Pulmonary artery endothelial cell (primary cell): ENCODE measurements at places on chromosomes 11 and 22.

DNA sequence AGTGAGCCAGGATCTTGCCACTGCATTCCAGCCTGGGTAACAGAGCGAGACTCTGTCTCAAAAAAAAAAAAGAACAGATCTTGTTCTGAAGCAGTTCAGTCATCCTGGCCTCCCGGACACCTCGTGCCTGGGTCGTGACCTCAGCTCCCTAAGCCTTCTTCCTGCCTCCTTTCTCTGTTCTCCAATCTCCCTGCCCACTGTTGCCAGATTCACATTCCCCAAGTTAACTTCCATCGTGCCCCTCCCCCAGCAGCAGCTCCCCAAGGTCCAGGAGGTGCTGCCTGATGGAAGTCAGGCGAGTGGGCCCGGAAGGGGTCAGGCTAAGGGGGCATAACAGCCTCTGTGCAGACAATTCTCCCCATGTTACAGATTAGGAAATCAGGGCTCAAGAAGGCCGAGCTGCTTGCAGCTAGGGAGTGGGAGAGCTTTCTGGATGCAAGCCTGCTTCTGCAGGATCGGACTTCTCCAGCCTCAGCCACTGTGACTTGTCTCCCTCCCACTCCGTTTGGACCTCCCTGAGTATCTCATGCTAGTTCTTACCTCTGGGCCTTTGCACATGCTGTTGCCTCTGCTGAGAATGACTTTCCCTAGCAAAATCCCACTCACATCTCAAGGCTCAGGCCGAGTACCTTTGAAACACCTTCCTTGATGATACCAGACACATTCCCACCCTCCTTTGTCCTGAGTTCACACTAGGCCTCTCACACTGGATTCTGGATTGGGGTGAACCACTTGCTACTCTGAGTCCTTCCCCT, 14.3 kb upstream of the TMEM184B start:
- no peak for DNase-seq

- no peak for DNase-seq
Measured at GRCh38 chr11:126768702-126769101, 231.9 kb downstream of the KIRREL3 start.

DNA sequence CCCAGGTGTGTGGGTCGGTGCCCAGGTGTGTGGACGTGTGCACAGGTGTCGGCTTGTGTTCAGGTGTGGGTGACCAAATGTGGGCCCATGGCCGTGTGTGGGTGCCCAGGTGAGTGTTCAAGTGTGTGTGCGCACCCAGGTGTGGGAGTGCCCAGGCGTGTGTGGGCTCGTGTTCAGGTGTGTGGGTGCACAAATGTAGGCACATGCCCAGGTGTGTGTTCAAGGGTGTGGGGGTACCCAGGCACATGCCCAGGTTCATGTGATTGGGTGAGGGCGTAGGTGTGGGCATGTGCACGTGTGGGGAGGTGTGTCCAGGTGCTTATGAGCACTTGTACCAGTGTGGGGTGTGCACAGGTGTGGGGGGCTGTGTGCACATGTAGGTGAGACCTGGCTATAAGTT, 42.8 kb downstream of the MOB2 start:
- no peak for DNase-seq

DNA sequence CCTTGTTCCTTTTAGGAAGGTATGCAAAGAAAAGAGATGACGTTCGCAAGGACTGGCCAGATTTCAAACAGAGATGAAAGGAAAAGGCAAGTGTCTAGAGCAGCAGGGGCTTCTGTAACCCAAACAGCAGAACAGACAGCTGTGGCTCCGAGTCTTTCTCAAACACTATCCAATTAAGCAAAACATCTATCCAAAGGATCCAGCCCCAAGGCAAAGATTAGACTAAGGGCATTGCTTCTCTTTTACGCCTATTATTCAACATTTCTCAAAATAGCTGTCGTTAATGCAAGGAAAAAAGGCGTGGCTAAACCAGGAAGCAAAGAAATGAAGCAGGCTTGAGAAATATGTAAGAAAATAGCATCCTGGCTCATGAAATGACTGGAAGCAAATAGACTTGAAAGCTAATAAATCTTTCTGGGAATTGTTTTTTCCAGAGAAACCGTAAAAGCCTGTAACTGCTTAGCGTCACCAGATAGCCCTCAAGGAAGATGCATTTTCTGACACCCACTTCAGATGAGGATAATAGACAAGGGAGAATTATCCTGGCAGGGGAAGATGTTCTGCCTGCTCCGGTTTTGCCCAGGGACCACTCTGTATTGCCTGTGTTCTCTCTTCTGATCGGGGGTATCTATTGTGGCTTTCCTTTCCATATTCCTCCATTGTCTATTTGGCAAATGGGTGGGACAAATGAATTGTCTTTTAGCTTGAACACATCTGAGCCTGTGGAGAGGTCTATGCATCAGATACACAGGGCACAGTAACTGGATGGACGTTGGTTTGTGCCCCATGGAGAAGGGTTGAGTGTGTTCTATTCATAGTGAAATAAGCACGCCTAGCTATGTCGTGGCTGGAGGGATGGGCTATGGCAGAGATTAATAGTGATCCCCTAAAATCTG, 20.2 kb downstream of the C11orf96 start:
- DNase-seq = no peak

DNA sequence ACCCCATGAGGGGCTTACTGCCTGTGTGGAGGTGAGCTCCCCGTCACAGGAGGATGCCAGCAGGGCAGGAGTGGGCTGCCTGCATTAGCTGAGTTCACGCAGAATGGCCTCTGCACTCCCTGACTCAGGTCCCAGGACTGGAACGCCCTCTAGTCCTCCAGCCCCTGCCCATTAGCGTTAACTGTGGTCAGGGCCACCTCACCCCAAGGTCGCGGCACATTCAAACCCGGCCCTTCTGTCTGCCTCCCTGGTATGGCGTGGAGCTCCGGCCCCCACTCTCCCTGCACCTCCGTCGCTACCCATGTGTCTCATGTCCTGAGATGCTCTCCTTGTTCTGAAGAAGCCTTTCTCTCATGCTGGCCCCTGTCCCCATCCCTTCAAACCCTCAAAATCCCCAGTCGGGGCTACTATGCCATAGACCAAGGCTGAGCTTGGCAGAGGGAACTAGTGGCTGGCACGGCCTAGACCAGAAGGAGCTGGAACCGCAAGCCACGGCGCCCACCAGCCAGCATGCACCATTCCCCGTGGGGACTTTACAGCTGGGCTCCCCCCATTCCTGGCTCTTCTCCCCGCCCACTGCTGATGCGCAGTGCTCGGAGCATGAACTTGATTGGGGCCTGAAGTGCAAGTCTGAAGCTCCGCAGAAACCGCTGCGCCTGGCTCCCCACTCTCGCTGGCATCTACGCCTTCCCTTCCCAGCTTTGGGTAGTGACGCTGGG, 79.5 kb upstream of the RTL6 start:
- DNase-seq = no peak

GRCh38 chr22:31707519-31707918, 42.4 kb downstream of the PRR14L start:
- no peak for DNase-seq
